ENCODE measurements at places on chromosomes 1 and 21. TPM values are rescaled to one million over a fixed set of nuclear protein-coding genes. Genes with fewer than 3 reads are reported as not detected.

DNA sequence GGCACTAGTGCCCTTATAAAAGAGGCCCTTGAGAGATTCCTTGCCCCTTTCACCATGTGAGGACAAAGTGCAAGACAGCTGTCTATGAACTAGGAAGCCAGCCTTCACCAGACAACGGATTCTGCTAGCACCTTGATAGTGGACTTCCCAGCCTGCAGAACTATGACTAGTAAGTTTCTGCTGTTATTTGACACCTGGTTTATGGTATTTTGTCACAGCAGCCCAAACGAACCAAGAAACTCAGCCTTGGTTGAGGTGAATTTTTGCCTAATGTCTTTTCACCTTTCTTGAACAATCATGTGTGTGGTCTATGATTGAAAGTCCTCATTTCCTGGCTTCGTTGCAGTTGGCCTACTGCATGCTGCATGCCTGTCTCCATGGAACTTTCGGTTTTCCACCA is 302.2 kb downstream of the GRIK1 start:
- no peak for DNase-seq
- no peak overlapping the region for H3K27ac ChIP-seq
- no peaks in the 10 kb centered on the region for H3K27me3 ChIP-seq
- H3K36me3 ChIP-seq = no peaks in the 10 kb centered on the region
- no peaks in the 10 kb centered on the region for H3K4me1 ChIP-seq

DNA sequence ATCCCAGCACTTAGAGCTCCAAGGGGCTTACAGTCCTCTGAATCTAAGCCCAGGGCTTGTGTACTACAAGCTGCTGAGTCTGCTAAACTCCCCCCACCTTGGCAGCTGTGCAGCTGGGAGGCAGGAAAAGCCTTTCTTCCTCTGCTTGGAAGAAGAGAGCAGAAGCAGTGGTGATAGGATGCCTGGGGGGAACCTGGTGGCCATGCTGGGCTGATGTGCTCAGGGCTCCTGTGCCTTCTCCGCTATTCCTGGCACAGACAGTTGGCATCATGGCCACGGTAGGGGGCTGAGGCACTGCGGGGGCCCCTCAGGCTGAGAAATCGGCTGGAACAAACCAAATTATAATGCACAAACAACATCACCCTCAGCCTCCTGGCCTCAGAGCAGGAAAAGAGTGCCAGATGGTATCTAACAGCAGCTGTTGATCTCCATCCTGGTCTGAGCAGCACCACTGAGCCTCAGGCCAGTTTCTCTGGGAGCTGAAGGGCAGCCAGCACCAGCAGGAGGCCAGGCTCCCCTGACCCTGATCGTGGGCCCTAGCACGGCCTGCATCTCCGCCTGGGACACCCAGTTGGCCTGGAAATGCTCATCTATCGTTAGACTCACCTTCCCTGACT is 35.8 kb downstream of the ECE1 start:
- H3K4me3 ChIP-seq = no peak overlapping the region
- H3K4me1 ChIP-seq = peaks cover 41% of the 10 kb centered on the region
- H3K36me3 ChIP-seq = peaks cover 66% of the 10 kb centered on the region
- H3K27ac ChIP-seq = peak overlapping the region; percentile 64
- DNase-seq = peak; percentile 65

- H3K27ac ChIP-seq = no peak overlapping the region
- no peaks in the 10 kb centered on the region for H3K27me3 ChIP-seq
- no peaks in the 10 kb centered on the region for H3K36me3 ChIP-seq
- no peak for DNase-seq
Measured at GRCh38 chr1:220741825-220742224, 6.3 kb upstream of the MTARC2 start.

DNA sequence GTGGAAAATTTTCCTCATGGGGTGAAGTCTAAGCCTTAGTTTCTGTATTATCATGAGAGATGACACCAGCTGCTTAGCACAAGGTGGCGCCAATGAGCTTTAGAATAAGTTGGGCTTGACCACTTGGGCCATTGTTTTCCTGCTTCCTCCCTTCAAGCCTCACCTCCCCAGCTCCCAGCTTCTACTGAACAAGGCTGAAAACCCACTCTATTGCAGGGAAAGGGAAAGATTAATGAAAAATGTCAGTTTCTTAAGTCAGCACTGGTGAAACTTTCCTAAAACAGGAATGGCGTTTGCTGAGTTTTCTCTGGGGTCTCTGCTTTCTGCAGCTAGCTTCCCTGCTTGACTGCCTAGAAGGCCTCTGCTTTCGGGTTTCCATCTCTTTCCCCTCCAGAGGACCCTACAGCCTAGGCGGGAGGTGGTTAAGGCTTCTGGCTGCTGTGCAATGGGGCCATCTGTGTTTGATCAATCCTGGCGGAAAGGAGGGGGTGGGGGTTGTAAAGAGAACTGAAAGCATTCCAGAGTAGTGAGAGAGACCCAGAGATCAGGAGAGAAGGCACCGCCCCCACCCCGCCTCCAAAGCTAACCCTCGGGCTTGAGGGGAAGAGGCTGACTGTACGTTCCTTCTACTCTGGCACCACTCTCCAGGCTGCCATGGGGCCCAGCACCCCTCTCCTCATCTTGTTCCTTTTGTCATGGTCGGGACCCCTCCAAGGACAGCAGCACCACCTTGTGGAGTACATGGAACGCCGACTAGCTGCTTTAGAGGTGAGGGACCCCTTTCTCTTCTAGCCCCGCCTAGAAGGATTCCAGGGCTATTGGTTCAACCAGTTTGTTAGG is at the start of gene OLFML3:
Gene OLFML3 (plus strand): TSS at position 612 of the 840 bp plus-strand sequence. CDS start 43 bp downstream, at position 655.
- DNase-seq = peak; percentile 80
- H3K4me1 ChIP-seq = peaks cover 59% of the 10 kb centered on the region
- H3K36me3 ChIP-seq = peaks cover 12% of the 10 kb centered on the region
- H3K27me3 ChIP-seq = no peaks in the 10 kb centered on the region
- H3K27ac ChIP-seq = peak within 1 kb of the TSS; percentile 76

DNA sequence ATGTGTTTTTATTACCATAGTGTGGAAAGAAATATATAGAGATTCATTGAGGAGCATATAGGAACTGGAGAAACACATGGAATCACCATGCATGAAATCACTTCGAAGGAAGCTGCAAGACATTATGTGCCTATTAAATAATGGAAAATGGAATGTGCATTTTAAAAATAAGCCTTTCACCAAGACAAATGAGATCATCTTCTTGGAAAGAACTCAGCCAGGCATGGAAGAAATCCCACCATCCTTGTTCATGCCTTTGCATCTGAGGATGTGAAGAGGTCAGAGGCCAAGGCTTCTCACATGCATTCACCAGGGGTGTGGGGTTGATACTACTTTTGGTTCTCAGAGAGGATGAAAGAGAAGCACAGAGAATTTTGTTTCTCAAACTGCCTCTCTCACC is 50.0 kb downstream of the C1orf198 start:
- H3K27me3 ChIP-seq = no peaks in the 10 kb centered on the region
- H3K27ac ChIP-seq = no peak overlapping the region

DNA sequence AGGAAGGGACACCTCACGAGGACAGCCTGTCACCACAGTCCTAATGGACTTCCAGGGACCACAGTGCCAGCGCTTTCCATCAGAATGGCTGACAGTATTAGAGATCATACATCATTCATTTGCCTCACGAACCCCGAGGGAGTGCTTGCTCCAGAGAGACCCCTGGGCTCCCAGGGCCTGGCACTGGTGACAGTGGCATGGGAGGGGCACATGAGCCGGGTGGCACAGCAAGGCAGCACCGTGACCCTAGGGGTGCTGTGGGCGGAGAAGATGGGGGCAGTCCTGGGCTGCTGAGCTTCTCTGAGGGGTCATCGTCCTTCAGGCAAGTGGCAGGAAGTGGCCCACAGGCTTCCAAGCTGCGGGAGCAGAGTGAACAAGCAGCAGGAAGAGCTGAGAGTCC is 16.4 kb upstream of the TSPEAR start:
- no peak for DNase-seq
- peaks cover 54% of the 10 kb centered on the region for H3K27me3 ChIP-seq
- H3K27ac ChIP-seq = no peak overlapping the region
- no peak overlapping the region for H3K4me3 ChIP-seq
- H3K4me1 ChIP-seq = peaks cover 7% of the 10 kb centered on the region

DNA sequence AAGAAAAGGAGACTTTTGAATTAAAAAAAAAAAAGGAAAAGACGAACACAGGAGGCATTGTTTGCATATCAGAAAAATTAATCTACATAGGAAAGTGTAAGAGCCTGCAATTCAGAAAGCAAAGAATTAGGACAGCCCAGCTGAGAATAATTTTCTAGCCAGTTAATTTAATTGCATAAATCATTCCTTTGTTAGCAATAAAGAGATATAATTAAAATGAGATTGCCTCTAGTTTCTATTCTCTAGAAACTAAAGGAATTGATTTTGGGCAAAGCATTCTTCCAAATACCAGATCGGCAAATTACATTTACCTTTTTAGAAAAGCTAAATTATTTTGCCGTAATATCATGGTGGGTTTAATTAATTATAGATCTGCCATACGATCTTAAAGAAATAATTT is 46.0 kb downstream of the NUF2 start:
- H3K4me1 ChIP-seq = no peaks in the 10 kb centered on the region
- H3K4me3 ChIP-seq = no peak overlapping the region
- H3K36me3 ChIP-seq = no peaks in the 10 kb centered on the region
- H3K27me3 ChIP-seq = peaks cover 11% of the 10 kb centered on the region
- no peak for DNase-seq

- H3K27ac ChIP-seq = no peak overlapping the region
- H3K4me1 ChIP-seq = peaks cover 6% of the 10 kb centered on the region
Measured at GRCh38 chr1:106768077-106768476, 288.4 kb upstream of the PRMT6 start.

The HAO2 gene
- not detected for total RNA-seq

The SPRR2B gene
- not detected for total RNA-seq

The OR2L5 gene
- total RNA-seq = not detected

The ZNF683 gene
- total RNA-seq = not detected

All from left ventricle myocardium inferior (tissue), 1 donor.